ENCODE measurements at places on chromosomes 7 and 10.

DNA sequence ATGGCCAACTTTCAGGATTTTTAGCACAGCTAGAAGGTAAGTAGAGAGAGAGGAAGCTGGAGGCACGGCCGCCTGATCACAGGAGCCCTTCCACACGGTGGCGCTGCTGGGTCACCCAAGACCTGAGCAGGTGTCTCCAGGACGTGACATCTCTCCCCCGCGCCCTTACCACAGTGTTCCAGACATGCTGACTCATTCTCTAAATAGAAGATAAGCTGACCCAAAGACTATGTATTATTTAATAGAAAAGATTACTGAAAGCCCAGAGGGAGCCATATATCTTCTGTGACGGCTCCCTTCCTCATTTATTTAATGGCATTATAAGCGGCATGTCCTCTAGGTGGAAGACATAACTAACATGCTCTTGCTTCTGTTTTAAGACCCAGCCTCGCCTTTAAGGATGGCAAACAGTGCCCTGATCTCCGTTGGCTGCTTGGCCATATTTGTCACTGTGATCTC is 26.0 kb upstream of the MALSU1 start:
- peak; percentile 87 for DNase-seq

- DNase-seq: no peak
These were observed 33.6 kb downstream of the CFAP46 start for GRCh38 chr10:132908621-132909295.

DNA sequence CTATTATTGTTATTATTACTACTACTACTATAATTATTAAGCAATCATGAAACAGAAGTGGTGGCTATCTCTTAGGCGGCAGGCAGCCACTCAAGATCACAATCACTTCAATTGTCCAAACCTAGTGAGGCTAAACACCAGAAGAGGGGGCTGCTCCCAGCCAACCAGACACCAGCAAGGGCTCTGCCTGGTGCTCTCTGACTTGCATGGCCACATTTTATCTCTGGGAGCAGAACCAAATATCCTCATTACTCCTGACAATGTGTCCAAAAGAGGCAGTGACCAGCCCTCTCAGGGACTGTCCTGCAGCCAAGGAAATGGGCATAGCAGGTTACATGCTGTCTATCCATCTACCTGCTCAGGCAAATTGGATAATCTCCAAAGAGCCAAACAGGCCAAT is 187.4 kb upstream of the PDE1C start:
- no peak for DNase-seq

DNA sequence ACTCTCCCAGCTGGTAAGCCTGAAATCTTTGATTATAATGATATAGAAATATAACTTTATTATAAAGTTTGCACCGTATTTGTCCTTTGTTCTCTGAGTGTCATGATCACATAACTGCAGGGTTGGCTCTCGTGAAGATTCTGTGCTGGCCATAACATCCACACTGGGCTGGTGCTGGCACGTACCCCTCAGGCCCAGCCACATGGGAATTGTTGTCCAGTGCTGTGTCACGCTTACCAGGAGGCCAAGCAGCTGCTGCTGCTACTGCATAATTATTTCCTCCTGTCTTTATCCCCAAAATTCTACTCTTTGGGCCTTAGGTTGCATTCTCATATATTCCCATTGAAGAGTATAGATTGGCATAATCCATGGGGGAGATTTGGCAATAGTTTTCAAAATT is 20.8 kb upstream of the UCN3 start:
- no peak for DNase-seq

DNA sequence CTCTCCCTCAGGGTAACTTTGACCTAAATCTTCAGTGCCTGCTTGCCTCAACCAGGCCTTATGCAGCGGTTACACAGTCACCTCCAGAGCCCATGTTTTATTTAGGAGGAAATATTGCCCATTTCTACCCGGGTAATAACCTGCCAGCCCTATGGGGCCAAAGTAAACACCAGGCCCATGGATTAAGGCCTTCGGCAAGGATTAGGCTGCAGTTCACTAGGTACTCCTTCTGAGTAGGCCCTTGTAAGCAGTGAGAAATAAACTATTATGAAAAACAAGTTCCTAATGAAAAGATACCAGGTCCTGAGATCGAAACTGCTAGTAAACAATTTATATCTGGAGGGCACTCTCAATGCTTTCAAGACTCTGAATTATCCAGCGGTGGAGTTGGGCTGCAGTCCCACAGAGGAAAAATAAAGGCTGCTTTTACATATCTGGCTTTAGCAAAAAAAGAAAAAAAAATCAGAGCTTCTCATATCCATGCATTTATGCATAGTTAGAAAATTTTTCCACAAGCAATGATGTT is 3.7 kb upstream of the HOXA10 start:
- DNase-seq: no peak

- no peak for DNase-seq
These were observed 13.4 kb downstream of the NIPSNAP2 start for GRCh38 chr7:55977831-55978230.

- no peak for DNase-seq
These were observed 167.8 kb upstream of the CXCL12 start for GRCh38 chr10:44552726-44553125.

- DNase-seq: no peak
These were observed 158.8 kb downstream of the CAMK1D start for GRCh38 chr10:12508165-12508564.

GRCh38 chr7:108226816-108227299 is 96.7 kb upstream of the LAMB4 start:
- no peak for DNase-seq

GRCh38 chr10:11560076-11560709 is 51.3 kb downstream of the USP6NL start:
- DNase-seq: no peak

DNA sequence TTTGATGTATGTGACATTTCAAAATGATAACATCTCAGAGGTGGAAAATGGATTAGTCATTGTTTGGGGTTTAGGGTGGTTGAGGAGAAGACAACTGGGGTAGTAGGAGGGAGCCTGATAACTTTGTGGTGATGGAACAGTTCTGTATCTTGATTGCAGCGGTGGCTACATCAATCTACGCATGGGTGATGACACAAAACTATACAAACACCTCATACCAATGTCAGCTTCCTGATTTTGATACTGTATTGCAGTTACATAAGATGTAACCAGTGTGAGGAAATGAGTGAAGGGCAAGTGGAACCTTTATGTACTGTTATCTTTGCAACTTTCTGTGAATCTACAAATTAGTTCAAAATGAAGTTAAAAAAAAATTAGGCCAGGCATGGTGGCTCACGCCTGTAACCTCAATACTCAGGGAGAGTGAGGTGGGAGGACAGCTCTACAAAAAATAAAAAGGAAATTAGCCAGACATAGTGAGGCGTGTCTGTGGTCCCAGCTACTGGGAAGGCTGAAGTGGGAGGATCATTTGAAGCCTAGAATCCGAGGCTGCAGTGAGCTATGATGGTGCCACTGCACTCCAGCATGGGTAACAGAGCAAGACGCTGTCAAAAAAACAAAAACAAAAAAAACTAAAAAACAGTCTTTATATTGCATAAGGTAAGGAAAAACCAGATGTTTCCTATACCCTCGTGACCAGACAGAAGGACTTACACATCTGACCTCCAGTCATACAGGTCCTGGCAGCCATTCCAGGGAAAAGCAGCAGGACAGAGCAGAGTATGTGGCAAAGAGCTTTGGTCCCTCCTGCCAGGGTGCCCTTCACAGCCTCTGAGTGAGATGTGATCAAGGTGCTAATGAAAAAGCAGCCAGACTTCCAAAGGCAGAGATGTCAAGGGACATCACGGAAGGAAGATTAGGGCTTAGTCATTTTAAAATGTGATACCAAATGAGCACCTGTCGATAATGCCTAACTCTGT is 50.8 kb downstream of the CYTH3 start:
- no peak for DNase-seq

DNA sequence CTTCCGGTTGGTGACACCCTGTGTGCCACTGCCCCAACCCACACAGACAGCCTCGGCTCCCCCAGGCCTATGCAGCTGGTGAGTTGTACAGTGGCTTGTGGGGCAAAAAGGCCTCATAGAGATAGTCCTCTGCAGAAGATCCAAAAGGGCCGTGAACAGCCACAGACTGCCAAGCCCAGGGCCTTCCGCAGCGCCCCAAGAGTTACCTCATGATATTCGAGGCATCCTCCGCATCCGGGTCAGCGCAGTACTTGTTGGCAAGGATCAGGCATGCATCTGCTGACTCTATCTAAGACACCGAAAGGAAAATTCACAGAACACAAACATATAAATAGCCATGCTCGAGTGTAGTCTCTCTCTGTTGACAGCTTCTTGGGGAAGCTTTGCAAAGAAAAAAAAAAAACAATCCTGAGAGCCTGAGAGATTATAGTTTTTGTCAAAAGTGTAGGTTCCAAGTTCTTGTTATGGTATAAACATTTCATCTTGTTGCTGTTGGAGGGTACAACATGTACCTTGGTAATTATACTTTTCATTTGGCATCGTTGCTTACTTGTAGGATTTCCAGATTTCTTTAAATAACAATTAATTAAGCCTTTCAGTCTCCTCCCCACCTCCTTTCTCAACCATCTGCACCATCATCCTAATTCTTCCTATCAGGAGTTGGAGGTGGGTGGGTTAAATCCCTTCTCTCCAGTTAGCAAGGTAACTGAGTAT is 553.0 kb downstream of the KCNMA1 start:
- no peak for DNase-seq

- no peak for DNase-seq
These were observed 81.0 kb upstream of the PFKP start for GRCh38 chr10:2986391-2986801.

DNA sequence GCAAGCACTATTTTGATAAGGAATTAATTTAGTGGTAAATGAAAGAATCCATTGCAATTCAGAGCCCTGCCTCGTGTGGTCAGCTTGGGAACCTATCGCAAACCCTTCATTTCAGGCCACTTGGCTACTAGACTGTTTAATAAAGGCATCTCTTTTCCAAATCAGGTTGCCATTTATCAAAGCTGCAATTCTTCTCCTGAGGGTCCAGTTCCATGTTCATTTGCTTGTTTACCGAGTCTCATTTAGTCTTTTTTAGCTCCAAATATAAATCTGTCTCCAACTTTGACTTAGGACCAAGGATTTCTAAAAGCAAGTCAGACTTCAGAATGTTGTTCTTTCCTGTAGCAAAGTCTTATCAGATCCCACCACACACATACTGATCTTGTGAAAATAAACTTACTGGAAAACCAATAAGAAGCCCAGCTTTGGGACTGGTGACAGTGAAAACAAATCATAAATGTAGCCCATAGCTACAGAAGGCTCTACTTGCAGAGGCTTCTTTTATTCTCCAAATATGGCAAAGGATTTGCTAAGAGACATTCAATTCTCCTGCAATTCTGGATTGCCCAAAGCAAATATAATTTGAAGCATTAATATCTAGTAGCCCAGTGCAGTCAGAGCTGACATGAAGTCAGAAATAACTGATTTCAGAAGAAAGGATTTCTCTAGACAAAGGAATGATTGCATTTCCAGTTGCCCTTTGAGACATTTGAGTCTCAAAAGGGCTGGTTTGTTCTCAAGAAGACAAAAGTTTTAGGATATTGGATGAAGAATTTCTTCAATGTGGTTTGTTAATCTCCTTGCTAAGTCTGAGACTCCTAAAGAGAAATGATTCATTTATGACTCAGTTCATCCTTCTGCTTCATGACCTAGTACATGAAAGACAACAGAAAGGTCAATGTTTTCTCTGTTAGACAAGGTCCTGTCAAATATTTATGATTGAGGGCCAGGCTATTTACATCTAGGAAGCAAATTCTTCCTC is 28.0 kb downstream of the PPP1R3C start:
- DNase-seq: no peak

- no peak for DNase-seq
These were observed 11.1 kb upstream of the GIMAP7 start for GRCh38 chr7:150503581-150503980.

DNA sequence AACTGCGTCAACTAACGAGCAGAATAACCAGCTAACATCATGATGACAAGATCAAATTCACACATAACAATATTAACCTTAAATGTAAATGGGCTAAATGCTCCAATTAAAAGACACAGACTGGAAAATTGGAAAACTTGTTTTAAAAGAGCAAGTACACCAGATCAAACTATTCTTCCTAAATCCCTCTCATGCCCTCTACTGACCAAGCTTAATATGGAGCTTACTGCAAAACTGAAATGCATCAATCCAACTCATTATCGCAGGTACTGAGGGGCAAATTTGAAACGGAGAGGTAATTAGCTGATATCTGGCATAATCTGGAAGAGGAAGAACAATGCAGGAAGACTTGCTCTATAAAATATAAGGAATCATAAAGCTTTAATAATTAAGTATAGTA is 1223.8 kb downstream of the NXPH1 start:
- DNase-seq: no peak

- peak; percentile 72 for DNase-seq
These were observed 113.4 kb downstream of the VIPR2 start for GRCh38 chr7:159031135-159031701.
